ENCODE measurements at places on chromosomes 7 and 10.

DNA sequence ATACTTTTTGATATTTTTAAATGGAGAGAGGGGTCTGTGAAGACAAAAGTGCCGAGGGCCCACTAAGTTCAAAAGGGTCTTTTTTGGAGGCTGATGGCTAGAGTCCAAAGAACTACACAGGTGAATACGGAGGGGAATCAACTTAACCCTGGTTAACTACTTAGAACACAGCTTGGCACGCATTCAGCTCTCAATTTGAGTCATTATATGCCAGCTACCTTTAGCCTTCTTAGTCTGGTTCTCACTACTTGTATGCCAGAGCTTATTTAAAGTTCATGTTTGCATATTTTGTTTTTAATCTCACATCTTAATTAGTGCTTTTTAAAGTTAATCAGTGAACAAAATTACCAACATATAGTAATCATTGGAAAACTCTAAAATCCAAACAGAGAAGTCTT lies 80.8 kb downstream of the VWDE start:
- no peak for DNase-seq

- no peak for DNase-seq
These were observed 113.9 kb upstream of the FAM171A1 start for GRCh38 chr10:15485027-15485426.

GRCh38 chr10:75766106-75766505 lies 334.7 kb downstream of the LRMDA start:
- DNase-seq: no peak

DNA sequence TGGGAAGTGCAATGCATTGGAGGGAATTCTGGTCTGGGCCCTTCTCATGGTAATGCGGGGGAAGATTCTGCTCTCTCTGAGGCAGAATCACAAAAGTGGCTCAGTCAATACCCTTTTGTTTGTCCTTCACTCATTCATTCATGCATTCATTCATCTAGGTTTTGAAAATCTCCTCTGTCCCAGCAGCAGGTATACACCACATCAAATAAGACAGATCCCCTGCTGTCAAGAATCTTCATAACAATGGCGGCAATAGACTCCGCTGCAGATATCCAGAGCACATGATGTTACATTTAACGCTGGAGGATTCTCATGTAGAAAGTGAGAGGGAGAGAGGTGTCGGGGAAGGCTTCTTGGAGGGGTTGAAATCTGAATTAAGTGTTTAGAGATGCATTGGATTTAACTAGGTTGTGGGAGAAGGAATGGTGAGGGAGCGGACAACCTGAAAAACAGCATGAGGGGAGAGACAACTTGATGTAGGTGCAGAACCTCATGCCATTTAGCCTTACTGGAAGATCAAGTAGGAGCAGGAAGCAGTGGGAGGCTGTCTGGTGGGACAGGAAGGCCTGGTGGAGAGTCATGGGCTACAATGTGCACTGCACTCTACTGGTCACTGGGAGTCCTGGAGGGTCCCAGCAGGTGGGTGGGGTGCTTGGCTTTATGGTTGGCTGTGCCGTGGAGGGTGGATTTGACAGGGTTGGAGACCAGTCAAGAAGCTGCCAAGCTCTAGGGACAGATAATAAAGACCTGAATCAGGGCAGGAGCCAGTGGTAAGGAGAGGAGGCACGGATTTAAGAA lies 5.2 kb upstream of the FAM180A start:
- DNase-seq: no peak

- no peak for DNase-seq
These were observed 211.1 kb downstream of the MGMT start for GRCh38 chr10:129678186-129678585.

- no peak for DNase-seq
These were observed 35.5 kb upstream of the TPST1 start for GRCh38 chr7:66169616-66170015.

GRCh38 chr7:28354601-28355402 lies 57.5 kb upstream of the CREB5 start:
- DNase-seq: no peak

DNA sequence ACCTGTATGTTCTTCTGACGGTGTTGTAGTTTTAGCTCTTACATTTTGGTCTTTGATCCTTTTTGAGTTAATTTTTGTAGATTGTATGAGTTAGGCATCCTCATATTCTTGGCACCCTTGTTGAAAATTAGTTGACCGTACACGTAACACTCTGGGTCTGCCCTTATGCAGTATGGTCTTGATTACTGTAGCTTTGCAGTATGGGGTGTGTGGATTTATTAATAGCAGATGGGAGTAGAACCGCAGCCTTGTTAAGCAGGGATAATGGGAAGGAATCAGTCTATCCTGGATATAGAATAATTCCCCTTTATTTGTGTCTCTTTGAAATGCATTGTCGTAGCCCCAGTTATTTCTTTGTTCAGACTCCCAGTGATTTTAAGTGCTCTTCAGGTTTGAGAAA lies 95.5 kb downstream of the UBE3C start:
- no peak for DNase-seq

DNA sequence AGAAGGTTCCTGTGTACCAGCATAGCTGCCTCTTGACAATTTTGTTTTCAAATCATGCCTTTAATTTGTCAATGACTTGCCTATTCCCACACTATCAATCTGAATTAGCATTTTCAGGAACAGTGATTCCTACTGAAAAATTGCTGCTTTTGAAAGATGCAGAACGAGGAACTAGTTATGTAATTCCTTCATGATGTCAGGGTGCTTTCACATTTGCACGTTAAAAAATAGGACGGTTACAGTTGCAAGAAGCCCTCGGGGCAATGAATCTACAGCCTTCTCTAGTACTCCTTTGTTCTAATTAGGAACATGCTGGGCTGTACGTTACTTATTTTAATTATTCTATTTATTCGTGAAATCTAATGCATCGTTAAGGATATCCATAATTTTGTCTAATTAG lies 253.9 kb downstream of the OTUD1 start:
- no peak for DNase-seq

GRCh38 chr10:64350665-64351064 lies 829.5 kb downstream of the REEP3 start:
- DNase-seq: no peak

DNA sequence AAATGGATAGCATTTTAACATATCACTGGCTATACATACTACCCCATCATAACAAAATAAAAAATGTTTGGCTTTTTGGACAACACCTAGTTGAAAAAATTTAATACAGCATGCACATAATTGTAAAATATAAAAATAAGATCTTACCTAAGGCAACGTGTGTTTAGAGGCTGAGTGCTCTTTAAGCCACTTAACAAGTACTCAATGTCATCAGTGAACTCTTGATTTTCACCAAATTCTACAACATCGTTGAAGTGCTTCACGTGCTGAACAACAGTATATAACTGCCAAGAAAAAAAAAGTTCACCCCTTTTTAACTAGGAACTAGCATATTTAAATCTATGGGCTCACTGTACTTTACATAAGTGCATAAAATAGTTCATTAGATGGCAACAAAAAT lies 49.5 kb downstream of the WAPL start:
- DNase-seq: no peak

GRCh38 chr10:81081887-81082620 lies 544.4 kb downstream of the SH2D4B start:
- DNase-seq: no peak

- DNase-seq: no peak
These were observed 4.8 kb downstream of the PANK1 start for GRCh38 chr10:89640241-89640640.

DNA sequence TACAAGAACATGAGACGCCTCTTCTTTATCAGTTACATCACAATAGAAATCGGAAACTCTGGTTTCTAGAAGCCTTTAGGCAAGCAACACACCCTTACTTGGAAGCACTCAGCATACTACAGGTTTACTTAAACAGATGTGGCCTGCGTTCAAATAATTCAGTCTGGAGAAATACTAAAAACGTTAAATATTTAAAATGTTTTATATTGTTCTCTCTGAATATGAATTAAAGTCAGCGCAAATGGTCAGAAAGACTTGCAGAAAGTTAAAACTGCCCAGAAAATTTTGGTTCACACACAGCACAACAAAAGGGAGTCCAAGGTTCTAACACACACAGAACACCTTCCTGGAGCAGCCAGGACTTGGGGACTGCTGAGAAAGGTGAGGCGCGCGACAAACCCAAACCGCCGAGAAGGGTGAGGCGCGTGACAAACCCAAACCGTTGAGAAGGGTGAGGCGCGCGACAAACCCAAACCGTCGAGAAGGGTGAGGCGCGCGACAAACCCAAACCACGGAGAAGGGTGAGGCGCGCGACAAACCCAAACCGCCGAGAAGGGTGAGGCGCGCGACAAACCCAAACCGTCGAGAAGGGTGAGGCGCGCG lies 25.8 kb downstream of the ESYT2 start:
- no peak for DNase-seq

DNA sequence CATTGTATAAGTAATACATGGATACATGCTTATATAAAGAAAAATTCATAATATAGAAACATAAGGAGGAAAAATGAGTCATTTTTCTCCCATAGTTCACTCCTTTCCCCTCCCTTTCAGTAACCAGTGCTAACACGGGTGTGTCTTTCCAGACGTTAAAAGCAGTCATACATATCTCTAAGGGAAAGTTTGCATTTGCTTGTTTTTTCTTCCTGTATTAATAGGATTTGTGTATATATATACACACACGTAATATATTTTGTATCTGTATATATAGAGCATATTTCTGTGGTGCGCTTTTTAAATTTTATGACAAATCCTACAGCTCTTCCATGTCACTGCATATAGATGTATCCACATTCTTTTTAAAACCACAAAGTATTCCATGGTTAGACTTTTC lies 78.8 kb downstream of the RALA start:
- DNase-seq: no peak

DNA sequence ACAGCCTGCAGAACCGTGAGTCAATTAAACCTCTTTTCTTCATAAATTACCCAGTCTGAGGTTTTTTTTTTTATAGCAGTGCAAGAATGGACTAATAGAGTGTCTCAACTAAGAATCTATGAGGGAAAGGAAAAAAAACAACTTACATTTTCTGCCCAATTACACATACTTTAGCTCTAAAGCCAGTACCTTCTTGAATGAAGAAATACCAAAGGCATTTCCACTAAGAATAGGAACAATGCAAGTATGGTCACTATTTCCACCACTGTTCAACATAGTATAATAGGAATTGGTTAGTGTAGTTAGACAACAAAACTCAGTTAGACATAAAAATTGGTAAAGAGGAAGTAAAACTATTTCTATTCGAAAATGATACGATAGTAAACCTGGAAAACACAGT lies 37.6 kb downstream of the MICU1 start:
- DNase-seq: no peak

- no peak for DNase-seq
These were observed 206.6 kb downstream of the BAMBI start for GRCh38 chr10:28883741-28884423.

GRCh38 chr10:63698787-63699150 lies 177.6 kb downstream of the REEP3 start:
- no peak for DNase-seq

DNA sequence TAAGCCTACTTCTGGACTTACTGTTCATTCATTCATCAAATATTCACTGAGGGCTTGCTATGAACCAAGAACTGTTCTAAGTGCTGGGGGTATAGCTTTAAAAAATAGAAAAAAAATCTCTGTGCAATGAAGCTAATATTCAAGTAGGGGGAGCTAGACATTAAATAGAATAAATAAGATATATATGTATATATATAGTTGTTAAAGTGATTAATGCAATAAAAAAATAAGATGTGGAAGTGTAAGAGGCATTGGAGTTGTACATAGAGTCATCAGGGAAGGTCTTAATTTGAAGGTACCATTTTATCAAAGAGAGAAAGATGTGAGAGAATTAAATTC lies 181.2 kb upstream of the AGR3 start:
- DNase-seq: no peak

- DNase-seq: no peak
These were observed 106.1 kb downstream of the PPP1R3A start for GRCh38 chr7:113812591-113813255.

DNA sequence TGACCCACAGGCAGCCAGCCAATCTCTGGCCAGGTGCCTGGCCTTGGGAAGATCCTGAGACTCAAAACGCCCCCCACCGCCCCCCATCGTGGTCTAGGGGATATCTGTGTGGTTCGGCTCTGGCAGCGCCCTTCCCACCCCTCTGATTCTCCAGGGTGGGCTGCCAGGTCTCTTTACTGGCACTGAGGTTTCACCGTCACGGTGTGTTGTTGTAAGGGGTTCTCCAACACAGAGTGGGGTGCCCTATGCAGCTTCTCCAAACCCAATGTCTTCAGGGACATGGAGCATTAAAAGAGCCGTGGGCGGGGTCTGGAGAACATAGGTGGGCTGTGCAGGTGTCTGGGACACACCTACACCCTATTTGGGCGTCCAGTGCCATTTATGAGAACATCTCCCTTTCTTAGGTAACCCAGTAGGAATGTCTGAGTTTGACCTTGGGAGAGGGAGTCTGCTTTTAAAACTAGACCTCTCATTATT lies 1.5 kb downstream of the MAFK start:
- no peak for DNase-seq

GRCh38 chr7:97226541-97226940 lies 109.0 kb downstream of the SDHAF3 start:
- DNase-seq: no peak

All from activated T-cell treated with anti-CD3 and anti-CD28 coated beads, Interleukin-2, amount 50 U/mL, for 4 hours (primary cell).